Activated T-helper 9 cell treated with anti-CD3 and anti-CD28 coated beads, Interleukin-2, amount 50 U/mL, for 16 hours (primary cell): ENCODE measurements at places on chromosomes 3 and 15.

GRCh38 chr3:117017135-117017894 is 307.7 kb downstream of the TUSC7 start:
- DNase-seq, result no peak

- no peak for DNase-seq
These were observed 31.7 kb upstream of the THUMPD3 start for GRCh38 chr3:9331171-9331570.

DNA sequence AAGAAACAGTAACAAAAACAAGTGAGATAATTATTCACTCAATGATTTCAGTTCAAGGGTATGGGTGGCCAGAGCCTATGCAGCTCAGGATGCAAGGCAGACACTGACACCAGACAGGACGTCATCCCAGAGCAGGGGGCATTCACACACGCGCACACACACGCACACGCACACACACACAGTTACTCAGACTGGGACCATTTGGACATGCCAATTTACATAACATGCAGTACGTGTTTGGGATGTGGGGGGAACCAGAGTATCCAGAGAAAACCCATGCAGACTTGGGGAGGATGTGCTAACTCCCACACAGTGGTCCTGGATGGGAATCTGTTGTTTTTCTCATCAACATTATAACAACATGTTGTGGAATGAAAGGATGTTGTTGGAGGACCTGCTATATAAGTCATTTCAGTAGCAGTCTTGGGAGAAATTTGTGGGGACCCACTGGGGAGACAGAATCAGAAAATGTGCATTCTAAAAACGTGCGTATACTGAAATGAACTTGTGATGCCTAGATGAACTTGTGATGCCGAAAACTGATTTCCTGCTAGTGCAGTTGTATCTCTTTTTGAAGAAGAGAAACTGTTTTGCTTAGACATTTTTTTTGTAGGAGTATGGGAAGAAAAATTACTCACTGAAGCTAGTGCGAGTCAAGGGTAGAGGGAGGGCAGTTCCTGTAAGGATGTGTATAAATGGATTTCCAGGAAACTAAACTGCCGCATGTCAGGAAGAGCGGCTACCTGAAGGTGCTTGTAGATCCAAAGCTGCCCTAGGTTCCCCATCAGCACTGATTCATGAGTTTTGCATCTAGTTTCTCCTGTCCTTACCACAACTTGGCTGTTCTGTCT is 25.2 kb downstream of the CD200 start:
- DNase-seq, result no peak

GRCh38 chr15:78658823-78659222 is 17.8 kb upstream of the CHRNB4 start:
- DNase-seq, result no peak

GRCh38 chr3:114447950-114448479 is 154.2 kb downstream of the TIGIT start:
- no peak for DNase-seq

DNA sequence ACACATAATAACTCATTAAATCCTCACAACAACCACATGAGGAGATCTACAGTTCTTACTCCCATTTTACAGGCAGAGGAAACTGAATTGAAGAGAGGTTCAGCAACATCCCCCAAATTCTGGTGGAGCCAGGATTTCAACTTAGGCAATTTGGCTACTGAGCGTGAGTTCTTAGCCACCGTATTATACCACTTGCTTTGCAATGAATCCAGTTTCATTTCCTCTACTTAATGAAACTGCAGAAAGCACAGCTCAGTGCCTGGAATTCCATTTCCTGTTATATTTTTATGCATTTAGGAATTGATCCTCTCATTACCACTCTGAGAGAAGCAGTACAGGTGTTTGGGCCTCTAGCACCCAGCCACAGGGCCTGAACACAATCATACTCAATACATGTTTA is 4.3 kb downstream of the ZNF860 start:
- no peak for DNase-seq

DNA sequence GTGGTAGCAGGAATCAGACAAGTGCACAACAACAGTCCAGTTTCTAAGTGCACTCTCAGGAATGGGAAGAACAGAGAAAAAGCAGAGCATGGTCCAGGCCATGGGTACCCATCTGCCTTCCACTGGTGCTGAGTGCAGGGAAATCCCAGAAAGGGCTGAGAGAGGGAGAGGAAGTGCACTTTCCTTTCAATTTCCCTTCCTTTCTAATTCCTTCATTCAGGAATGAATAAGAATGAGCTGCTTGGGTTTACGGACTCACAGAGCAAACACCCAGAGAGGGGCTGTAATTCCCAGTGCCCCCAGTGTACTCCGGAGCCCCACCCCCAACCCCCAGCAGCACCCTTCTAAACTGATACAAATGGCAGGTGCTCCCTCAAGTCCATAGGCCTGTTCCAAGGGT is 300.6 kb downstream of the FOXP1 start:
- no peak for DNase-seq

- no peak for DNase-seq
These were observed 27.4 kb downstream of the PRTG start for GRCh38 chr15:55715355-55716076.

DNA sequence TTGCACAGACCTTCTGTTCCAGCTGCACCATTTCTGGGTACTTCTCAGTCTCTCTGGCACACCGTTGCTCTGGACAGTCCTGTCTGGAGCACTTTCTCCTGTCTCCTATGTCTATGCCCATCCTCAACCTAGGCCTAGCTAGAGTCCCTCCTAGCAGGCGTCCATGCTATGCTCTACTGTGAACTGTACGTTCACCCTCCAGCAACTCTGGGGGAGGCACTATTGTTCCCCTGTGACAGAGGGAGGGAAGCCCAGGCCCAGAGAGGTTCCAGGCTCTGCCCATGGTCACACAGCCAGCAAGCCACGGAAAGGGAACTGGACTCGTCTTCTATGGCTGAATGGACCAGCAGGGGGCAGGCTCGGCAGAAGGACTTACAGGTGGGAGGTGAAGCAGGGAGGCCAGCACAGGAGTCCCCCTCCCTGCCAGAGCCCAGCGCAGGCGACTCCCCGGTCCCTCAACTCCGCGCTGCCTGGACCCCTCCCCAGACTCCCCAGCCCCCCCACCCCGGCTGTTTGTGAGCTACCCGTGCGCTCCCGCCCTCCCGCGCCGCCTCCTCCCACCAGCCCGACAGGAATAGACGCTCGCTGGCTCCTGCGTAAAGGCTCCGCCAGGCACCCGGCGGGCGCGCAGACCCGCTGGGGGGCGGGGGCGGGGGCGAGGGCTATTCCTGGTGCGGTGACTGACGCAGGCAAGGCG is 1.7 kb upstream of the LINGO1 start:
- DNase-seq, result peak; percentile 17

DNA sequence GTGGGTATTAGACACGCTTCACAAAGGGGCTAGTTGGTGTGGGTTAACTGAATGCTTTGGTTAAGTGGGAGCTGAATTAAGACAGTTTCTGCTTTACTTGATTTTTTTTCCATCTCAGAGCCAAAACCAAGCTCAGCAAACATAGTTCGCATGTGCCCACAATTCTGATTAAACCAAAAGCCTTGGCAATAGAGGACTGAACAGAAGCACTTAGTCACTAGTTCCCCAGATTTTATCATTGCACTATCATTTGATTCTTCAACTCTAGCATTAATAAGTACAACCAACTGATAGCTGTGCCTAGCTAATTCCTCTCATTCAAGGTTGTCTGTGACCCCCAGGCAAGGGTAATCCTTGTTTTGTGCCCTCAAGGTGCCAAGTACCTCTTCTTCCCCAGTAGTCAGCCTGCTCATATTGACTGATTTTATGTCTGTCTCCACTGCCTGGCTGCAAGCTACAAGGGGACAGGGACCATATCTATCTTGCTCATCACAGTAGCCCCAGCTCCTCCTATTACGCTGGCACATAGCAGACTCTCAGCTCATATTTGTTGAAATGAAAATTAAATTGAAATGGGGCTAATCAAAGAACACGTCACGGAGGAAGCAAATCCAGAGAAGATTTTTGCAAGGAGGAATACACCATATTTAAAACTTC is 9.9 kb upstream of the ARHGEF3 start:
- no peak for DNase-seq

- DNase-seq, result no peak
These were observed 144.4 kb downstream of the MYLK start for GRCh38 chr3:123739754-123740153.

GRCh38 chr3:17411157-17411877 is 331.1 kb downstream of the TBC1D5 start:
- no peak for DNase-seq

DNA sequence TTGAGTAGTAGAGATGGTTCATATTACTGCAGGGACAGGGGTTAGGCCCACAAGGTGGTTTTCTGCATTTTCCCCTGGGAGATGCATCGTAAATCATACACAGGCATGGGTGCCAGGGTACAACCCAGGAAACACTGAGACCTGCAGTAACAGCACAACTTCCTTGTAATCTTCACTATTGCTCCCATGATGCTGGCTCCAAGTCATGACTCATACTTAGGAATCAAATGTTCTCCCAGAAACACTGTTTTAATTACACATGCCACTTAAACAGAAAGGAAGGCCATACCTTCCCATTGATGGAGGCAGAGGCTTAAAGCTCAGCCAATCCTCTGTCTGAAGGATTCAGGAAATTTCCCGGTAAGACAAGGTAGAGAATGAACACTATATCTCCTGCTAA is 106.5 kb downstream of the ERC2 start:
- DNase-seq, result no peak

DNA sequence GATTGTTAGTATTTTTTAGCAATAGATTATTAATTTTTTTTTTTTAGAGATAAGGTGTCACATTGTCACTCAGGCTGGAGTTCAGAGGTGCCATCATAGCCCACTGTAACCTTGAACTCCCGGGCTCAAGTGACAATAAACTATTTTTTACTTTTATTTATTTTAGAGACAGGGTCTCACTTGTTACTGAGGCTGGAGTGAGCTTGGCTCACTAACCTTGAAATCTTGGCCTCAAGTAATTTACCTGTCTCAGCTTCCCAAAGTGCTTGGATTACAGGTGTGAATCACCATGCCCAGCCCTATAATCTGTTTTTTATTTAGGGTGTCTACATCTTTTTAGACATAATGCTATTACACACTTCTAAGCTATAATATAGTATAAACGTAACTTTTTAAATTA is 7.9 kb upstream of the ARPP19 start:
- no peak for DNase-seq

GRCh38 chr3:151550642-151551041 is 89.8 kb upstream of the IGSF10 start:
- DNase-seq, result no peak

GRCh38 chr15:83209333-83209732 is 1.7 kb upstream of the HDGFL3 start:
- no peak for DNase-seq

DNA sequence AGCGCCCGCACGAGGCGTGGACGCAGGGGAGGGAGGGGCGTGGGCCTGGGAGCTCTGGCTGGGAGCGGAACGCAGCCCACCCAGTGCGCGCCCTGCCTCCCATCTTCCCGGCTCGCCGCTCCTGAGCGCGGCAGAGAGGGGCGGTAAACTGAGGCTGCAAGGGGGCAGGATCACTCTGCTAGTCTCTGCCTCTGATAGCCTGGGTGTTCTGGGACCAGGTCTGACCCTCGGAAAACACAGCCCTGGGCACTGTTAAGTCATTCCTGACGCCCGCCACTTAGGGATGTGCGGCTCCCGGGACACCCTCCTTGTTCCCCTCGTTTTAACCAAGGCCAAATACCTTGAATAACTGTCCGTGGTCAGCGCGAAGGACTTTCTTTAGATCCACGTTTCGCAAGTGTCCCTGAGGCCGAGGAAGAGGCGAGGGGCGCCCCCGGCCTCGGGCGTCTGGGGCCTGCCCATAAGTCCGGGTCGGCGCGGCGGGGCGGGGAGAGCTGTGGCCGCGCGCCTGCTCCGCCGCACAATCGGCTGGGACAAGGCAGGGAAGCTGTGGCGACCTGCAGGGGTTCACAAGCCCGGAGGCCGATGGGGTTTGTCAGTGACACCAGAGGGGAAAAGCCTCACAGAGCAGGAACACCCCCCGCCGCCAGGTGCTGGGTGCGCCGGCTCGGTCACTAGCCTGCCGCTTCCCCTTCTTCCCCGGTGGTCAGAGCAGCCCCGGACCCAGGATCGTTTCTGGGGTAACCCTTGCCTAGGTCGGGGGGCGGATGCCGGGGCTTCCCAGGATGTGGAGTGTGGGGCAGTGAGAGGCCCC is 1.5 kb downstream of the ITPKA start:
- DNase-seq, result no peak

DNA sequence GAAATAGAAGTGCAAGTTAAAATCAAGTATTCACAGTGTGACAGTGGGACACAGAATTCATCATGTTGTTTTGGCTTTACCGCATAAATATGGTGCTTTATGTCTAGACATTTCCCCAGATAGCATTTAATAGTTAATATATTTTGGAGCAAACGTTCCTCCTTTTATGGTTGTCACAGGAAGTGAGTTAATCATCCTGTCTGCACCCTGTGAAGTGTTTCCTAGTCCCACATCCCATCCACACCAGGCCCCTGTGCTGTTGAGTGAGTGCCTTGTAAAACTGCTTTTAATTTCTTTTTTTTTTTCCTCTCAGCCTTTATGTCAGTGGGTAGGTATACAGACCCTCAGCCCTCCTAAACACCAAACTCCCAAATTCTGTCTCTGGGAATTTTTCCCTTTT is 393.7 kb downstream of the FEZF2 start:
- no peak for DNase-seq

DNA sequence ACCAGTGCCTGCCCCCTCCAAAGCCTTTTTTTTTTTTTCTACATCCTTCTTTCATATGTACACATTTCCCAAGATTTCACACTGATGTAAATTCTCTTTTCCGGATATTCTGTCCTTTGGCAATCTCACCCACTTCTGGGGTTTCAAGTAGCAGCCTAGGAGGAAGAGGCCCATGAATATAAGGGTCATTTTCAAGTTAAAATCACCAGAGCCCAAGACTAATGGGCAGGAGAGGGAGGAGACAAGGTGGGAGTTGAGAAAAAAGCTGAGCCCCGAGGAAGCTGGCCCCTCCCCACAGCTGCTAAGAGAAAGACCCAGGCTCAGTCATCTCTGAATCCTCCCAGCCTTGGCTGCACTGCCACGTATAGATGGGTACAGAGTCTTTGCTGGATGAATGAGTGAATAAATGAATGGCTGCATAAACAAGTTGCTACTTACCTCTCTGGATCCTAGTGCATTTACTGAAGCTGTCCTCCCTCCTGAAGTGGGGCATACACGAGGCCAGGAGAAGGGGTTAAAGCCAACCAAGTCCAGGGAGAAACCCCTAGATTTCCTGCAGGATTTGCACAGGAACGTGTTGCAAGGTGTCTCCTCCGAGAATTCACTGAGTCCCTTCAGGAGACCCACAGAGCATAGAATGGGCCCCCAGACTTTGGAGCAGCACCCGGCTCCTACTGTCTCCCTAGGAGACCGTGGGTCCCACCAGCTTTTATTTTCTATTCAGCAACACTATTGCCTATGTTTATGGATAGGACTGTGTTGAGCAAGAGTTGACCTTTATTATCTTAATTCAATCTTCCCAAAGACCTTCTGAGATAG is 100.8 kb upstream of the LIPC start:
- no peak for DNase-seq

- no peak for DNase-seq
These were observed 37.0 kb downstream of the FBXL22 start for GRCh38 chr15:63634154-63634553.
